Stimulated activated CD8-positive, alpha-beta memory T cell treated with anti-CD3 and anti-CD28 coated beads, Interleukin-15, amount 100 ng/mL, for 4 hours (primary cell): ENCODE measurements at places on chromosomes 7 and 10.

GRCh38 chr10:114402871-114403540, 1.3 kb downstream of the AFAP1L2 start:
- no peak for DNase-seq

GRCh38 chr7:33926535-33926934, 21.2 kb downstream of the BMPER start:
- no peak for DNase-seq

DNA sequence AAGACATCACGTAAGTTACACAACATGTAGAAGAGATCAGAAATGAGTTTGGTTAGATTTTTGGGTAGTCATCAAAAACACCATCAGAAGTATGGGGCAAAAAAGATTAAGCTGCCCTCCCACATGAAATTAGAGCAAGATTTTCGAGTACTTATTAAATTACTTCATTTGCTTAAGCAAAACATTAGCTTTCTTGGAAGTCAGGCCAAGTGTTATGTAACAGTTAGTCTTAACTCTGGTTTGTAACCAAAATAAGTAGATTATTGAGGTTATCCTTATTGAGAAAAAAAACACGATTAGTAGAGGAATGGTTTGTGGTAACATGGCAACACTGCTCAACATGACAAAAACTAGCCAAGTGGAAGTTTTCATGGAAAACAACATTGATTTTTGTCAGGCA, 37.9 kb downstream of the HBP1 start:
- DNase-seq = no peak

GRCh38 chr7:35289376-35289775, 35.5 kb upstream of the TBX20 start:
- DNase-seq = no peak

- no peak for DNase-seq
Measured at GRCh38 chr7:82669141-82669540, 225.6 kb upstream of the CACNA2D1 start.
